IPS DF 6.9 (cell line): ENCODE measurements at places on chromosomes 3 and 15.

DNA sequence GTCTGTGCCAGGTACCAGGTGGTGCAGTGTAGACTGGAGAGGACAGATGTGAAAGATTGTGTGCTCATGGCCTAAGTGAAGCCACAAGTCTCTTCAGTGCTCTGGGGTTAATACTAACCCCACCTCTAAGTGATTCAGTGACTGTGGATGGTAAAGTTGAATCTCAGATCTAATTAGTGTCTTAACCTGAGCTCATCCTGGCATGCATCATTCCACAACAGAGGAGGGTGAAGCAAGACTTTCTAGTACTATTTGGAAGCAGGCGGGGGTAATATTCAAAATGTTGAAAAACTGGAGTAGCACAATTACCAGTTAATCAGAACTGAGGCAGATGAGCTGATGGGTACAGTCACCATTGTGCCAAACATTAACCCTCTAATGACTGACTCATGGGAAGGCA lies 2.8 kb upstream of the MESD start:
- no peak for DNase-seq
- H3K4me1 ChIP-seq: no peaks in the 10 kb centered on the region
- H3K27ac ChIP-seq: no peak overlapping the region
- no peaks in the 10 kb centered on the region for H3K36me3 ChIP-seq
- no peak overlapping the region for H3K4me3 ChIP-seq
- no peaks in the 10 kb centered on the region for H3K27me3 ChIP-seq

DNA sequence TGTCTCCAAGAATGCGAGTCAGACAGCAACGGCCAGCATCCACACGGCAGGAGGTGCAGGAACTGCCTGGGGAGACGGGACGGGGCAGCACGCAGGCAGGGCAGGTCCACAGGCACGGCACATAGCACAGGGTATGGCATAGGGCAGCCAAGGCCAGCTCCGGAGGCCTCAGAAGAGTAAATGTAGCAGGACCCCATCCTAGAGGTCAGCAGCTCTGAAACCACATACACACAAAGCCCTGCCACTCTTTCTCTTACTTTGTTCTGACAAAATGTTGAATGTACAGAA lies 26.9 kb downstream of the ZXDC start:
- H3K4me3 ChIP-seq: no peak overlapping the region
- no peak overlapping the region for H3K27ac ChIP-seq
- H3K36me3 ChIP-seq: peaks cover 3% of the 10 kb centered on the region; the same call in 1 of the 2 replicates

DNA sequence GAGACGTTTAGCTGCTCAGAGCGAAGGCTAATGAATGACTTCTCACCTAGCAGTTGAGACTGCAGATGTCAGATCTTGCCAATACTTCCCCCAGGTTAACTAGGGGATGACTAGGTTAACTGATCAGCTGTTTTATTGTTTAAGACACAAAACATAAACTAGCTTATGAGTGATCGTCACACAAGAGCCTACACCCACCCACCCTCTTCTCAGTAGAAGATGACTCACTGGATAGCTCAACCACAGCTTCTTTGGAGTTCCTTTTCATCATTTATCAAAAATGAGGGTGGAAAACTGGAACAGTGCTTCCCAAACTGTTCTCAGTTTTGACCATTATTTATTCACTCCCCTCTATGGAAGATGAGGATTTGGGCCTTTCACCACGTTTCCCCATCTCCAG lies 25.2 kb downstream of the GASK1A start:
- H3K4me3 ChIP-seq: no peak overlapping the region
- no peak for DNase-seq
- no peaks in the 10 kb centered on the region for H3K27me3 ChIP-seq

DNA sequence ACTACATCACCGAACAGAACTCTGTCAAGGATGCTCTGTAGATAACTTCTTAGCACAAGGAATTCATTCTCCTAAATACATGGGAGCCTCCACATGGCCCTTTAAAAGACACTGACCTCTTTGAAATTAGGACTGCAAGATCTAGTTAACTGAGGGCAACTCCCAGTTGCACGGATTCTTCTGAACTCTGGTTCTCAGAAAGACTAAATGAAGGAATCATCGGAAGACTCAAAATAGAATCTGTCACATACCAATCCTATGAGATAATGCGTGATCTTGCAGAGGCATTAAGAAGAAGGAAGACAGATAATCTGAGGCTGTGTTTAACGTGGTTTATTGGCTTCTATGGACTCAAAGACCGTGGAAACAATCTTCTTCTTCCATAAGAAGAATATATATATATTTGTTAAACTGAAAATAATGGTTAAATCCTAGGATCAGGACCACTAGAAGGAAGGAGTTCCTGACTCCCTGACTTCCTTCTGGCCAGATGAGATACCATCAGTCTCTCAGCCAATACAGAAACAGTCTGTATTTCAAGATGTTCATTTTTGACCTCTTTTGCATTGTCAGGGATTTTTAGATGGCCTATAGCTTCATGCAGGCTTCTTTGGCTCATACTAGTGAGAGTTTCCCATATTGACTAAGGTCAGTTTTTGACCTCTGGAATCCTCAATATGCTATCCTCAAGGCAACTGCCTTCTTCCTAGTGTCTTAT lies 33.9 kb upstream of the TBC1D23 start:
- H3K4me1 ChIP-seq: no peaks in the 10 kb centered on the region
- H3K27me3 ChIP-seq: no peaks in the 10 kb centered on the region
- H3K36me3 ChIP-seq: no peaks in the 10 kb centered on the region
- H3K27ac ChIP-seq: no peak overlapping the region
- no peak for DNase-seq

- no peaks in the 10 kb centered on the region for H3K4me1 ChIP-seq
- H3K4me3 ChIP-seq: no peak overlapping the region
- no peaks in the 10 kb centered on the region for H3K36me3 ChIP-seq
- H3K27me3 ChIP-seq: no peaks in the 10 kb centered on the region
These were observed 382.9 kb downstream of the GABRG3 start for GRCh38 chr15:27353856-27354255.

GRCh38 chr15:48402427-48403177 lies 71.4 kb downstream of the DUT start:
- H3K27me3 ChIP-seq: no peaks in the 10 kb centered on the region
- DNase-seq: no peak
- no peak overlapping the region for H3K27ac ChIP-seq
- H3K36me3 ChIP-seq: no peaks in the 10 kb centered on the region
- H3K4me1 ChIP-seq: no peaks in the 10 kb centered on the region
- H3K4me3 ChIP-seq: no peak overlapping the region

- H3K36me3 ChIP-seq: no peaks in the 10 kb centered on the region
- no peak overlapping the region for H3K27ac ChIP-seq
- no peak for DNase-seq
- no peaks in the 10 kb centered on the region for H3K4me1 ChIP-seq
These were observed 73.3 kb downstream of the MRPL46 start for GRCh38 chr15:88393719-88394519.

- no peaks in the 10 kb centered on the region for H3K4me1 ChIP-seq
- no peaks in the 10 kb centered on the region for H3K27me3 ChIP-seq
- no peak overlapping the region for H3K4me3 ChIP-seq
- no peak overlapping the region for H3K27ac ChIP-seq
These were observed 19.6 kb downstream of the DUOX2 start for GRCh38 chr15:45094358-45094730.
